ENCODE measurements at places on chromosomes 4 and X.

- DNase-seq: no peak
These were observed 5.8 kb downstream of the TIFA start for GRCh38 chr4:112279882-112280315.

DNA sequence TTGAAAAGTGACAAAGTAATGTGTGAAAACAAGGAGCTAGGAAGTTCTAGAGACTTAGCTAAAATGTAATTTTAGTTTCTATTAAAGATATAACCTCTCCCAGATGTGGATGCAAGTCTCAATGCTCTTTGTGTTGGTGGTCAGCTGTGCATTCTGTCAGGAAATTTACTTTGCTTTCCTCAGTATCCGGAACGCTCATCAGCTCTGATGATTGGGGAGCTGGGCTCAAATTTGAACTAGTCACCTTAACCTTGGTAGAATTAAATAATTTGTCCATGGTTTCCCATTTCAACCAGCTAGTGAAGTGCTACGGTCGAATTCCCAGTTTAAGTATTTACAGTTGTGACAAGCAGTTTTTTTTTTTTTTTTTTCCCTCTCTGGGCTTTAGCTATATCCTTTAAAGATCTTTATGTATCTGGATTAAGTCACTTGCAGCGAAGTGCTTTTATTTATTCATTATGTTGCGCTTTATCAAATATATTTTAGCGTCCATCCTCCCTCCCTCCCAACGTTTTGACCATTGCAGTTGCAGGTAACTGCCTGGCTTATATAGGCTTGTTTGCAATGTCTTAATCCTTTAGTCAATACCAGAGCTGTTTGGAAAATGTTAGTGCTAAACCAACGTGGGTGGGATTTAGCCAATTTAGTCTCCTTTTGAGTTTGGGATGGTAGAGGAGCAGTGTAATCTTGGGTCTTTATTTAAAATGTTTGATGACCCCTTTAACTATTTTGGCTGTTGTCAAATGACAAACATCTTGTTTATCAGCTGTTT, 2.1 kb downstream of the OGT start:
- DNase-seq: no peak

- DNase-seq: no peak
These were observed 28.1 kb upstream of the HPSE start for GRCh38 chr4:83362492-83363329.

GRCh38 chr4:5568931-5569330, 139.4 kb downstream of the EVC2 start:
- DNase-seq: no peak

GRCh38 chr4:14701389-14701788, 300.9 kb upstream of the CPEB2 start:
- DNase-seq: no peak

GRCh38 chr4:64130907-64131306, 278.3 kb downstream of the TECRL start:
- DNase-seq: no peak

DNA sequence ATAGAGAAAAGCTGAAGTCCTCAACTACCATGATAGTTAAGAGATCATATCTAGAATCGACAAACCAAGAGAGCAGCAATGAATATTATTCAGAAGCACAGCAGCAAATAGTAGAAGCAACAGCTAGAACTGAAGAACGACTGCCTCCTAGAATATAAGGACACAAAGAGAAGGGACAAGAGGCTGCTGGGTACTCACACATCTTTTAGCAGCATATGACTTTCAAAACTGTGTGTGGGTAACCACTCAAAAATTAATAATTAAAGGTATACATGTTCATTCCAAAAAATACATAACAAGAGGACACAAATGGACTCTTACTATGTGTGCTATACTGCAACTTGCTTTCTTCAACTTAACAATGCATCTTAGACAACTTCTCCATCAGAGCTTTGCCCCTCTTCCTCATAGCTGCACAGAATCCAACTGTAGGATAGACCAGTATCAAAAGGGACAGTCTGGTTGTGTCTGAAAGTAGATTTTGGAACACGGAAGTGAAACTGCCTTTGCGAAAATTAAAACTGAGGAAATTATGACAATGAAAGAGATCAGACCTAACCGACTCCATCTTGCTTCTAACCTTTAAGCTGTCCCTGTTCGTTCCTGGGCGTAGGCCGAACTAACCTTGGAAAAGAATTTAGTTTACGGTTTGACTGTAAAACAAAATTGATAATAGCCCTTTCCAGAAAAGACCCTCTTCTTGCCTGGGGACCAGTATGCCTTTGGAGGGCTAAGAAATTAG, 125.7 kb downstream of the SH3KBP1 start:
- no peak for DNase-seq

DNA sequence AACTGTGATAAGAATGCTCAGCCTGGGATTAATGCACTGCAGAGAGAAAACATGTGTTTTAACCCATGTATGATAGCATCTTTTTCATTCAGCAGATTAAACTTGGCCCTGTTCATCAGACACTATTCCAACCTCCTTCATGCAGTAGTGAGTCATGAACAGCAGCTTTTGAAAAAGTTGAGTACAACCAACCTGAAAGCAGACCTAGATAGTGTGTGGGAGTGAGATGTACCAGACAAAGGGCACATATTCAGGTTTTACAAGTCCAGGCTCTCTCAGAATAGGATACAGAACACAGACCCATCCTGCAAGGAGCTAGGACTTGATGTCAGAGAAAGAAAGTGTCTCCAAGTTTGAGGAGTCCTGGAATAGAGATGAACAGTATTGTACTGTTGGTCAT, 237.3 kb upstream of the STS start:
- no peak for DNase-seq

DNA sequence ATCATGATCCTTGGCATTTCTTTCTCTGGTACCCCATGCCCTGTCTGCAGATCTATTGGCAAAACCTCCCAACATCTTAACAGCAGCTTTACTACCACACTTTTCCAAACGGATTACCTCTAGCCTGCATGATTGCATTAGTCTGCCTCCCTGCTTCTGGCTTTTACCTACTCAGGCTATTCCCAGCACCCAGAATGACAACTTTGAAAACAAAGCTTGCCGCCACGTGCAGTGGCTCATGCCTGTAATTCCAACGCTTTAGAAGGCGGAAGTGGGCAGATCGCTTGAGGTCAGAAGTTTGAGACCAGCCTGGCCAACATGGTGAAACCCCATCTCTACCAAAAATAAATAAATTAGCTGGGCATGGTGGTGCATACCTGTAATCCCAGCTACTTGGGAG, 60.2 kb downstream of the UBE2K start:
- no peak for DNase-seq

- DNase-seq: no peak
These were observed 9.1 kb upstream of the USO1 start for GRCh38 chr4:75715105-75715799.

DNA sequence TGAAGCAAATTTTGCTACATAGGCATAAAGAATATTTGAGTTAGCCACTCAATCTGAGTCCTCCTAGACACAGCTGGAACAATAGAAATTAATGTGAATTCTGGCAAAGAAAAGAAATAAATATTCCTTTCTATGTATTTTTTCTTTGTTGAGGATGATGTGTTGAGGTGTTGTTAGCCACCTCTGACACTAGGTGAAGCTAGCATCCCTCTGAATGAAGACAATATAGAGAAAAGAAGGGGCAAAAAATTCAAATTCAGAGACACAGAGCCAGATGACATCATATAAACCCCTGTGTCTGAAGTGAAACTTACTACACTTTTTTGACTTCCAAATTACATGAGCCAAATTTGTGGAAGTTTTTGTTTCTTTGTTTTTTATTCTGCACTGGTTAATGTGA, 34.6 kb upstream of the TMPRSS11D start:
- DNase-seq: no peak

DNA sequence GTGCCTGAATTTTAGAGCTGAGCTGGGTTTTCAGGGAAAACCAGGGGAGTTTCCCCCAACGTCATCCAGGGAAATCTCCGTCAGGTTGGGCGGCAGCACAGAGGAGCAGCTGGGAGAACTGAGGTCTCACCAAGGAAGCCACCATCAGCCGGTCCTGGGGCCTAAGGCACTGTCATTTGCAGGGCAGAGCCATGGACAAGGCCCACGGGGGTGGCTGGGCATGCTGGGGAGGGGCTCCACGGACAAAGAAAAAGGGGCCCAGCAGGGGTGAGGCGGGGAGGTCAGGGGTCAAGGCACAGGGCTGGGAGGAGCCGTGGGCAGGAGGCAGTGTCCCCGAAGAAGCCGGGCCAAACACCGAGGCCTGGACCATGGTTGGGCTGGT, 109.8 kb downstream of the HMX1 start:
- DNase-seq: no peak

GRCh38 chrX:119455264-119455663, 13.0 kb upstream of the SLC25A5 start:
- no peak for DNase-seq

- DNase-seq: no peak
These were observed 13.2 kb upstream of the FAM3A start for GRCh38 chrX:154529206-154529612.

DNA sequence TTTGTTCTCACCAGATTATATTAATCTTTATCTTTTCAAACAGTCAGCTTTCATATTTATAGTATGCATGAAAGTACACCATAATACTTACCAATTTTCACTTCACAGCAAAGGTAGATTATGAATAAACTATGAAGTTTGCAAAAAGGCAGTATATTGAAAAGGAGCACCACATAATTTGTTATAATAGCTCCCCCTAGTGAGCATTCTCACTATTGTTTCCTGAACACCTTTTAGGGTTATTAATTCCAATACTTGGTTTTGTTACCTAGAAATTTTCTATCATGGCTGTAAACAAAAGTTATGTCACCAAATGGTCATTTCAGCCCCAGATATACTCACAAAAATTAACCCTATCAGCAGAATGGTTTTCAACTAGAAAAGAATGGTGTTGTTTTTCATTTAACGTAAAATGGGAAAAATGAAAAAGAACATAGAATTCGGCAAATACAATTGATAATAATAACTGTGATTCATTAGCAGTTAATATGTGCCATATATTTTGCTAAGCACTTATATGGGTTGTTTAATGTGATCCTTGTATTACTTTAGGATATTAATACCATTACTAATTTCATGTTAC, 30.2 kb upstream of the NKX6-1 start:
- no peak for DNase-seq

- no peak for DNase-seq
These were observed 325.5 kb upstream of the SLC7A11 start for GRCh38 chr4:138567696-138568095.

DNA sequence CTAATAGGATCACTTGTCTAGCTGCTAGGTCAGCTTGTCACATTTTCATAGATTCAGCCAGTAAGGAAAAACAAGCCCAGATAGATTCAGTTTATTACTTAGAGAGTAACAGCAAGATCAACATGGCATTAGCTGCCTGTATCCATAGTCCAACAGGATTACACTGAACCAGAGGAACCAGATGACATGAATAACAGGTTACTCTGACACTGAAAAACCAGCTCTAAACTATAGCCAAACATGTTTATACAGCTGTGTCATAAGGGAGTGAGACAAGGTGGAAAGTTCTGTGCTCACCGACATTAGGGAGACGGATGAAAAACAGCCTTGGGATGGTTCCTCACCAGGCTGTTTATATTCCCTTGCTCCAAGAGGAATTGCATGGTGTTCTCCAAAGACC, 102.9 kb upstream of the EOLA2 start:
- DNase-seq: no peak

GRCh38 chrX:120286733-120287512, 24.3 kb downstream of the TMEM255A start:
- DNase-seq: no peak

DNA sequence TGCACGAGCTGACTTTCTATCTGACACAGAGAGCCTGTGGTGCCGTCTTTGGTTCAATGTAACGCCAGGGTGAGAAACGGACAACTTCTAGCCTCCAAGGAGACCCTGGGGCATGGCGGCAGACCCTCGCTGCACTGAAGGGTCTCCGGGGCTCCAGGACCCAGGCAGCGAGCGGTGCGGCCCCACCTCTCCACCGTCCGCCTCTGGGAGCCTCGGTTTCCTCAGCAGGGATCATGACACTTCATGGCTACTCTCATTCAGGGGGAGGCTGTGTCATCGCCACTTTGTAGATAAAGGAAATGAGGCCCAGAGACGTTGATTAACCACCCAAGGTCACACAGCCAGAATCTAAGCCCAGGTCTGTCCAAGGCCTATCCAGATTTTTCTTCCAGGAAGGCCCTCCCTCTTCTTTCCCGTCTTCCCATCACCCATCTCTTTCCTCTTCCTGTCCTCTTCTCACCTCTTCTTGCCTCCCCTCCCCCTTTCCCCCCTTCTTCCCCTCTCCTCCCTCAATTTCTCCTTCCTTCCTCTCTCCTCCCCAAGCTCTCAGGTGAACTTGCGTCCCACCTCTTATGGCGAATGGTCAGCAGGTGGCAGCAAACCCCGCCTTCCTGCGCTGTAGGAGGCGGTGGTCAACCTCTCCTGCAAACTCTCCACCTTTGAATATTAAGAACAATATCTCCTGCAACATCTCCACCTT, 69.3 kb upstream of the HMX1 start:
- DNase-seq: no peak

DNA sequence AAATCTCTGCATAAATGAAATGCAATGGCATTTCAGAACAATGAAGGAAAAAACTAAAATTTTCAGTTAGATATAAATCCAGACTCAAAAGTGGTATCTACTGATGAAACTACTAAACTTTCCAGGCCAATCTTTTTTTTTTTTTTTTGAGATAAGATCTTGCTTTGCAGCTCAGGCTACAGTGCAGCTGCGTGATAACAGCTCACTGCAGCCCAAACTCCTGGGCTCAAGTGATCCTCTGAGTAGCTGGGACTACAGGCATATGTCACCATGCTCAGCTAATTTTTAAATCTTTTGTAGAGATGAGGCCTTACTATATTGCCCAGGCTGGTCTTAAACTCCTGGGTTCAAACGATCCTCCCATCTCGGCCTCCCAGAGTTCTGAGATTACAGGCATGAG, 1228.2 kb upstream of the ADGRL3 start:
- no peak for DNase-seq
